Common myeloid progenitor, CD34-positive (primary cell): ENCODE measurements at places on chromosomes 4 and X.

DNA sequence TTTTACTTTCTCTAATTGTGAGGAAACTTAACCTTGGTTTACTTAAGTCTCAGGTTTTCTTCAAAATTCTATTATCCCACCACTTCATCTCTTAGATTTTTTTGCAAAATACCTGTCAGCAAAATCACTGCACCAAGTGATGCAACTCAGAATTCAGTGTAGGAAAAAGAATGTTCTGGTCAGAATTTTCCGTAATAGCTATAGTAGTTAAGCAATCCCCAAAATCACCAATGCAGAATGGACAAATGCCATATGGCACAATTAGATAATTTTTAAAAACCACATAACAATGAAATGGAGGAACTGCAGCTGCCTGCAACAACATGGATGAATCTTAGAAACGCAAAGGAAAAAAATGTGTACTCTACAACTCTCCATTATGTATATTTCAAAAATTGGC lies 373.1 kb downstream of the NAF1 start:
- no peak overlapping the region for H3K27ac ChIP-seq
- no peaks in the 10 kb centered on the region for H3K36me3 ChIP-seq
- DNase-seq: no peak
- H3K4me1 ChIP-seq: no peaks in the 10 kb centered on the region
- H3K27me3 ChIP-seq: no peaks in the 10 kb centered on the region
- no peak overlapping the region for H3K4me3 ChIP-seq

GRCh38 chrX:66833426-66833825 lies 194.5 kb upstream of the EDA2R start:
- no peak for DNase-seq
- no peaks in the 10 kb centered on the region for H3K4me1 ChIP-seq
- H3K27ac ChIP-seq: no peak overlapping the region
- H3K36me3 ChIP-seq: no peaks in the 10 kb centered on the region
- no peaks in the 10 kb centered on the region for H3K27me3 ChIP-seq

DNA sequence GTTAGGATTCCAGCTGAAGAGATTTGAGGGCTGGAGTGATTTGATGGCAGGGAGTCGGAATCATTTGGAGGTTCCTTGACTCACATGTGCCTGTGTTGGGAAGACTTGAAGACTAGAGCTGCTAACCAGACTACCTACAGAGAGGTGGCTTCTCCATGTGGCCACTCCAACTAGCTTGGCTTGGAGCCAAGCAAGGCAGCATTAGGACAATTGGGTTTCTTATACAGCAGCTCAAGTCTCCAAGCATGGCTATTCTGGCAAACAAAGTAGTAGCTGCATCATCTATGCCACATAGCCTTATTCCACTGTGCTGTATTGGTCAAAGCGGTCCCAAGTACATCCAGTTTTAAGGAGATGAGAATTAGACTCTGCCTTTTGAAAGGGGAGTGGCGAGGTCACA lies 171.7 kb upstream of the SLC4A4 start:
- no peaks in the 10 kb centered on the region for H3K36me3 ChIP-seq
- no peak for DNase-seq
- H3K4me3 ChIP-seq: no peak overlapping the region
- no peak overlapping the region for H3K27ac ChIP-seq

- H3K4me3 ChIP-seq: no peak overlapping the region
- H3K27me3 ChIP-seq: peaks cover 13% of the 10 kb centered on the region
- H3K27ac ChIP-seq: no peak overlapping the region
- no peaks in the 10 kb centered on the region for H3K36me3 ChIP-seq
- no peak for DNase-seq
Measured at GRCh38 chr4:80307183-80307735, 28.3 kb upstream of the CFAP299 start.

DNA sequence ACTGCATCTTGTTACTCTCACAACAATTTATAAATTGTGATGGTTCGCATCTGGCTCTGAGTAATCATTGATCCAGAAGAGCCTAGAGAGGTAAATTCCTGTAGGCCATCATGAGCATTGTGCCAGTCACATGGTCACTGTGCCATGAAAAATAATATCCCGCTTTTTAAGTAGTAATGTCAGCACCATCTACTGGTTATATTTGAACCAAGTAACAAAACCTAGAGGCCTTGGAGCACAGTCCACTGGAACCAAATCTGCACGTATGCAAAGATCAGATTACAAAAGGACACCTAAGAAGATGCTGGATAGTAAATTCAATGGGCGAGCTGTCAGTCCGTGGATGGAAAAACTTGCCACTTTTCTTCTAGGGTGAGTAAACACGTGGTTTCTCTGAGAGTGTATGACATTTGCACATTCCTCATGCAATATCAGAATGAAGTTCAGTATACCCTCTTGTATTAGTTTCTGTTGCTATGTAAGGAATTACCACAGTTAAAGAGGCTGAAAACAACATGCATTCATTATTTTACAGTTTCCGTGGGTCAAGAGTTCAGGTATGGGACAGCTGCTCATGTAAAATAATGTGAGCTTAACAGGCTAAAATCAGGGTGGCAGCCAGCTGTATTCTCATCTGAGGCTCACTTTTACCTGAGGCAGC lies 26.8 kb downstream of the FAM114A1 start:
- H3K4me1 ChIP-seq: peaks cover 4% of the 10 kb centered on the region
- no peaks in the 10 kb centered on the region for H3K36me3 ChIP-seq
- no peak overlapping the region for H3K27ac ChIP-seq
- H3K27me3 ChIP-seq: no peaks in the 10 kb centered on the region
- no peak for DNase-seq
